ENCODE measurements at places on chromosomes 5 and 9.

DNA sequence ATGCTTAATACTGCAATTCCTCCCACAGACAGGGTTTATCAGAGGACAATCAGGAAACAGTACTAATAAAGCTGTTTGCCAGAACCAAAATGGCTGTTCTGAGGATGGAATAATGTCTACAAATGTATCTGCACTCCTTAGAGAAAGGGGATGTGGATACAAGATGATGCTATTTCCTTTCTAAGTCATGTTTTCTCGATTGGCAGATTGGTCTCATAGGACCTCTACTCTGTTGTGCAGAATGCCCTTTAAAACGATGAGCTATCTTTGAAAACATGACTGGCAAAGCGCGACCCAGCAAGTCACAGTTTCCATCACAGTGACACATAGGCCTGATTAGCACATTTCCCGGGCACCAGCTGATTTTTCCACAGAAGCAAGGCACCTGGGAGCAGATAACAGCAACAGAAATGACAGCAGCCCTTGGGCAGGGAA is 54.0 kb downstream of the AOPEP start:
- no peak for DNase-seq

- no peak for DNase-seq
Observed at GRCh38 chr5:61327760-61328753, 4.0 kb upstream of the ZSWIM6 start.

GRCh38 chr5:136776022-136776927 is 410.9 kb upstream of the TRPC7 start:
- DNase-seq = peak; percentile 80

DNA sequence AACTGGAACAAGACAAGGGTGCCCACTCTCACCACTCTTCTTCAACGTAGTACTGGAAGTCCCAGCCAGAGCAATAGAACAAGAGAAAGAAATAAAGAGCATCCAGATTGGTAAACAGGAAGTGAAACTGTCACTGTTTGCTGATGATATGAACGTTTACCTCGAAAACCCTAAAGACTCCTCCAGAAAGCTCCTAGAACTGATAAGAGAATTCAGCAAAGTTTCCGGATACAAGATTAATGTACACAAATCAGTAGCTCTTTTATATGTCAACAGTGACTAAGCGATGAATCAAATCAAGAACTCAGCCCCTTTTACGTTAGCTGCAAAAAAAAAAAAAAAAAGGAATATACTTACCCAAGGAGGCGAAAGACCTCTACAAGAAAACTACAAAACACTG is 306.6 kb downstream of the PLK2 start:
- DNase-seq = no peak

DNA sequence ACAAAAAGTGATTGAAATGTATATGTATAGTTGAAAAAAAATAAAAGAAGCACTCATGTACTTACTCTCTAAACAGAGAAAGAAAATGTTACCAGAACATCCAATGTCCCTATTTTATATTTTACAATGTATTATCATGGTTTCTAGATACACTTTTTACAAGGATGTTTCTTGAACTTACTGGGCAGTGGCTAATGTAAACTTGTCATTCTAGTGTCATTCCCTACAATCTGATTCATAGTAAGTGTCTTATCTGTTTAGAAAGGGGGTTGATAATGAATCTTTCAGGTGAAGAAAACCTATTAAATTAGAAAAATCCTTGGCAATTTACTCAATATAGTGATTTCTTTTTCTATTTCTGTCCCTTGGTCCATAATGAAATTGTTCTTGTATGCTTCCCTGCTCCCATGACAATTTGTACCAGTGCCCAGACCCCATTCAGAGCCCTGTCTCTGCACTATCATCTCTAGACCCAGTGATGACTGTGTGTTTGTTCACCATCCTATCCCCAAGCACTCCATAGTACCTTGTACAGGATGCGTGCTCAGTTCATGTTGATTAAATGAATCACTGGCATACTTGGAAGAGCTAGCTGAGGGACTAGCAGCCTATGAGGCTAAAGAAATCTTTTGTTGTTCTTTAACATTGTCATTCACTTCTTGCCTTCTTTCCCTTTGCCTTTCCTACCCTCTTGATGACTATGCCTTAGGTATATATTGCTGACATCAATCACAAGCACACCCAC is 101.2 kb downstream of the HMHB1 start:
- DNase-seq = no peak

- DNase-seq = peak; percentile 93
Observed at GRCh38 chr5:33091571-33092363, 349.0 kb upstream of the TARS1 start.

DNA sequence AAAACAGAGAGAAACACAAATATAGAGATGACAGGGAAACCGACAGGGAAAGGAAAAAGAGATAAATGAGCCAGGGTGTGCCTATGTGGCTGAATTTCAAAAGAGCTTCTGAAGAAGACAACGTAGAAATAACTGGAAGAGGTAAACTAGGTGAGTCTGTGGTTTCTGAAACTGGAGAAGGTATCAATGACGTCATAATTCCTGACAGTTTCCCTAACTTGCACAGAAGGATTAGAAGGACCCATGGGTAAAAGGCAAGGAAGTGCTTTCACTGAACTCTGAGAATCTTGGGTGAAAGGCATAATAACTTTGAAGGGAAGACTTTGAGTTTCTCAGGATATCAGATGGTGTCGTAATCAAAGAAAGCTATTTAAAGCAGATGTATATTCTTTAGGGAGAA is 790.8 kb upstream of the NUDT12 start:
- DNase-seq = no peak

GRCh38 chr5:142420561-142421227 is 95.9 kb upstream of the SPRY4 start:
- DNase-seq = no peak

DNA sequence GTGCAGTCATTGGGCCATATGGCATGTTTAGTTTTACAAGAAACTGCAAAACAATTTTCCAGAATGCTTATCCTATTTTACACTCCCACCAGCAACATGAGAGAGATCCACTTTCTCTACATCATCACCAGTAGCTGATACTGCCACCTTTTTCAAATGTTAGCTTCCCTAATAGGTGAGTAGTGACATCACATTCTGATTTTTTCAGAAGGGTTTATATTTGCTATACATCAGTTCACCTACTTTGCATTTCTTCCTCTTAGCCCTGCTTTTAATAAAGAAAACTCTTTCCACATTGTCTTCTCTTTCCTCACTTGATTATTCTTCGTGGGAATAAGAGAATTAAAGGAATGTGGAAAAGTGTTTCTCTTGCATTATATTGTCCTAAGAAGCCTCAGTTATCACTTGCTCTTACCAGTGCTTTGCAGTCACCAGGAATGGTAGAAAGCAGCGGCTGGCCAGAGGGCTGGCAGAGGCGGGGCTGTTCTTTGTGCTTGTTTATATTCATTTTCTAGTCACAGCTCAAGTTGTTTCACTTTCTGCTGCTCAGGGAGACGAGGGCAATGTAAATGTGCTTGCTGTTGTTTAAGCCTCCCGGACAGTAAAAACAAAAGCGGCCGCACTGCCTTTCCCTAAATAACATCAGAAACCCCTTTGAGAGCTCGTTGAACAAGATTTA is 164.8 kb downstream of the HSD17B3 start:
- DNase-seq = no peak

- DNase-seq = no peak
Observed at GRCh38 chr5:6525422-6525821, 76.8 kb downstream of the UBE2QL1 start.

DNA sequence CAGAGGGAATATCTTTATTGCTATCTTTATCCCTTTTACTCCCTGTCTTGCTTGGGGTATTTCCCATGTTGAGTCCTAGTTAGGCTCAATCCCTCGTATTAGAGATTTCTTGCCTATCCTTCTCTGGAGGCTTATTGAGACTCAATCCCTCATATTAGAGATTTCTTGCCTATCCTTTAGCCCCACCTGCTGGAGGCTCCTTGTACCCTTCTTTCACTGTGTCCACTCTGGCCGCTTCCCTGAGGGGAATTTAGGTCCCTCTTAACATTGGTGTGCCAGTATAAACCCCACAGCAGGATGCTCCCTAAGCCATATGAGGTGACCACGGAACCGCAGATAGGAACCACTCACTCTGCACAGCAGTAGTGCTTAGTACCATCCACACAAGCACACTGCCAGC is 110.7 kb upstream of the MAMDC2 start:
- DNase-seq = no peak

- DNase-seq = no peak
Observed at GRCh38 chr5:178625679-178626483, 969 bp downstream of the CLK4 start.

GRCh38 chr5:54443270-54443669 is 12.2 kb upstream of the HSPB3 start:
- no peak for DNase-seq

GRCh38 chr9:88596376-88596775 is 61.4 kb downstream of the NXNL2 start:
- DNase-seq = no peak

- DNase-seq = no peak
Observed at GRCh38 chr9:118829334-118829733, 539.9 kb downstream of the BRINP1 start.

DNA sequence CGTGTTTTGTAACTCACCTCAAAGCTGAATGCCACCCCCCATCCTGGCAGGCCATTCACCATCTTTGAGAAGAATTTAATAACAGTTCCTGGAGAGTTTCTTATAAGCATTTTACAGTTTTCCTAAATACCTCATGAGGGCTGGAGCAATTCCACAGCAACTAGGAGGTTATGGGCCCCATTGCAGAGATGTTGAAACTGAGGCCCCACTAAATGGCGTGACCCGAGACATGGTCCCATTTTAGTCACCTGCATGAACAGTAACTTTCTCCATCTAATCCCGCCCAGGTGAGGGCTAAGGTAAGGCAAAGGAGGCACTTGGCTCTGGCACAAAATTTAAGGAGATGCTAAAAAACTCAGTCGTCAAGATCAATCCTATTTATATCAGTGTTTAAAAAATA is 77.5 kb downstream of the PPARGC1B start:
- no peak for DNase-seq

DNA sequence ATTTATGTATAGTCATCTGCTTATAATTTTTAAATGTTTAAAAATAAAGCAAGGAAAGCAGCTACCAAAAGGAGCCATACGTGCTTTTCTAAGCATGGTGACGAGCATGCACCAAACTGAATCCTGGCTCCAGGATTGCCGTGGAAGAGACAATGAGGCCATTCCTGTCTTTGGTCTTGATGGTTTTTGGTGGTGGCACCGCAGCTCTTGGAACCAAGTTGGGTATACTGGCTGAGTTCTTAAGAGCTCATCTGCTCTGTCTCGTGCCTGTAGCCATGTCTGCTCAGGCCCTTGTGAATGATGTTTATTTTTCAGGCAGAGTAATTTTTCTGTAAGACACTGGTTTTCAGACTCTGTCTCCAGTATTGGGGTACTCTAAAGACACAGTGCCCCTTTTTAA is 246.1 kb downstream of the FANCC start:
- DNase-seq = no peak

GRCh38 chr9:95327239-95327865 is 9.8 kb upstream of the FANCC start:
- no peak for DNase-seq

GRCh38 chr5:12316812-12317211 is 412.6 kb upstream of the CTNND2 start:
- DNase-seq = no peak

- DNase-seq = no peak
Observed at GRCh38 chr5:91296674-91297143, 86.4 kb downstream of the ARRDC3 start.

GRCh38 chr9:87227456-87227855 is 270.2 kb upstream of the DAPK1 start:
- DNase-seq = no peak

DNA sequence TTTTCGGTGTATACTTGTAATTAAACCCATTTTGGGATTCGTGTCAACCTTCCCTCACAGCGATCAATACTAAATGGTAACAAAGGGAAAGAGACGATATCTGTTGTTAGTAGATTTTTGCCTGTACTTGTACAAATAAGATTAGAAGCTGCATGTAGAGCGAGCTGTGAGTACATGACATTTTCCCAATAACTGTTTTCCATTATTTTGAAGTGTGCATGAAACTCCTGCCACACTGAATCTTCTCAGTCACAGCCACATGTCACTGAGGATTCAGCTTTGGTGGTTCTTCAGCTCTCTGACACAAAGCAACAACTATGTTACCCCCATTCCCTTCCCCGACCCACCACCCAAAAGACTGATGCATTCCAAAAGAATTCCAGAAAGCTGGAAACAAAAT is 685.6 kb downstream of the EFNA5 start:
- no peak for DNase-seq

- DNase-seq = no peak
Observed at GRCh38 chr9:85377731-85378289, 363.9 kb downstream of the AGTPBP1 start.

- DNase-seq = no peak
Observed at GRCh38 chr5:90142541-90142940, 267.0 kb downstream of the CETN3 start.

- peak; percentile 77 for DNase-seq
Observed at GRCh38 chr9:88814577-88814976, 176.7 kb upstream of the S1PR3 start.

GRCh38 chr9:120663380-120663779 is 50.9 kb downstream of the MEGF9 start:
- DNase-seq = no peak

GRCh38 chr9:23215688-23216087 is 610.4 kb downstream of the ELAVL2 start:
- DNase-seq = no peak

- no peak for DNase-seq
Observed at GRCh38 chr5:158099571-158100105, 240.7 kb upstream of the CLINT1 start.

- DNase-seq = no peak
Observed at GRCh38 chr5:27312291-27312893, 274.0 kb upstream of the CDH9 start.

- DNase-seq = no peak
Observed at GRCh38 chr5:150394131-150394530, 18.6 kb downstream of the CD74 start.

GRCh38 chr5:159877894-159878448 is 38.3 kb upstream of the ADRA1B start:
- DNase-seq = no peak

DNA sequence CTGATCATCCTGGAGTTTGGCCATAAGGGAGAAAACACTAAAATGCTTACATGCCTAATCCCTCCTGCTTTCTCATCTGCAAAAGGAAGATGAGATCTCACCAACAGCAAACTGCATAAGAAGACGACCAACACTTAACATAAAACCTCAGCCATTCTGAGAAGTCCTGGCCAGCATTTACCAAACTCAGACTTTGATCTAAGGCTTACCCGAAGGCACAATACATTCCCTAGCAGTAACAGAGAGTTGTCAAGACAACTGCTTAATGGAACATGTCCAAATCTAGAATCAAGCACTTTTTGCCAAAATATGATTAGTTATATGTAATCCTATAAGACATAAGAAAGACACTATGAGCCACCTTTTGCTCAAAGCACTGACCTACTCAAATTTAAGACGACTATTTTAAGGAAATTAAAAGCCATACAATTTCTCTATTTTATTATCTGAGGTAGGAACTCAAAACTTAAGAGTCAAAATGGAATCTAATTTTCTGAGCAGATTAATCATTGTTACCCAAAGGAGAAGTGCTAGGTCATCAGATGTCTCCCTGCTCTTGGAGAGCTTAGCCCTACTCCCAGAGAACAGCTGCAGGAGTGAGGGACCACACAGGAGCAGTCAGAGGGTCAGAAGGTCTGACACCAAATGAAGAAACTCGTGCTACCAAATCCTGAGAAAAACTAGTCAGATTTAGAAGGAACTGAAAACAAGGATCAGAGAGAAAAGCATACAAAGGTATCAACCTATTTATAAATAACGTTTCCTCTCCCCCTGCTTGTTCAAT is 39.3 kb downstream of the EPB41L4A start:
- no peak for DNase-seq

GRCh38 chr5:160493806-160494338 is 72.2 kb downstream of the PTTG1 start:
- no peak for DNase-seq
